ENCODE measurements at places on chromosomes 2 and 18.
A peak's percentile ranks its signal among the peaks of the same experiment; 100 is the strongest.

GRCh38 chr2:73174244-73174643 lies 28.1 kb upstream of the NOTO start:
- no peak for DNase-seq

DNA sequence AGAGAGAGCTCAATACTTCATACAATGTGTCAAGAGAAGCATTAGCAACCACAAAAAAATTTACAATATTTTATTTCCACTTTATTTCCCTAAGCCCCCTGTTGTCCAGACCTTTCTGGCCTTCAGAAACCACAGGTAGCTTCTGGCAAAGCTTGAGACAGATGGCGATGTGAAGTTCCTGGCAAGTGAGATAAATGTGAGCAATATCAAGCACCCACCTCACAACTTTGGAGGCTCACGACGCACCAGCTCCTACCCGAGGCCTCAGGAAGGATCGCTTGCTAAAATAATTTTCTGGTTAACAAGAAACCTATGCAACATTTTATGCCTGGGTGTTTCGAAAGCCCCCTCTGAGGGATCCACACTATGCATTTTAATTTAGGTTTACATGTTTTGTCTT lies 158.1 kb upstream of the CHAC2 start:
- peak; percentile 16 for DNase-seq

DNA sequence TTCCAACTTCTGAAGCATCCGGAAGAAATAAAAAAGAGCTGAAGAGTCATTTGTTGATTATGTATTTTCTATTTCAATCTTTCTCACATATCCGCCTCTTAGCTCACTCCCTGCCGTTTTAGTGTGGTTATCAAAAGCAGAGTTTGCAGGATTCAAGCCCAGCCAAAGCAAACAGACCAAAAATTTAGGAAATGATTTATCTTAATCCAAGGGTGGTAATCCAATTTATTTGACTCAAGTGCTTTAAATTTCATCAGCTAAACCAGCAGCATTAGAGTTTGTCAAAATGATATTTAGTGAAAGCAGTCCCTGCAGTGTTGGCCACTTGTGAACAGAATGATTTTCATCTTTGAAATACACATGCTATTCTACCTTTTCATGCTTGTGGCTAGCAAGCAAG lies 129.3 kb upstream of the CCDC68 start:
- no peak for DNase-seq

DNA sequence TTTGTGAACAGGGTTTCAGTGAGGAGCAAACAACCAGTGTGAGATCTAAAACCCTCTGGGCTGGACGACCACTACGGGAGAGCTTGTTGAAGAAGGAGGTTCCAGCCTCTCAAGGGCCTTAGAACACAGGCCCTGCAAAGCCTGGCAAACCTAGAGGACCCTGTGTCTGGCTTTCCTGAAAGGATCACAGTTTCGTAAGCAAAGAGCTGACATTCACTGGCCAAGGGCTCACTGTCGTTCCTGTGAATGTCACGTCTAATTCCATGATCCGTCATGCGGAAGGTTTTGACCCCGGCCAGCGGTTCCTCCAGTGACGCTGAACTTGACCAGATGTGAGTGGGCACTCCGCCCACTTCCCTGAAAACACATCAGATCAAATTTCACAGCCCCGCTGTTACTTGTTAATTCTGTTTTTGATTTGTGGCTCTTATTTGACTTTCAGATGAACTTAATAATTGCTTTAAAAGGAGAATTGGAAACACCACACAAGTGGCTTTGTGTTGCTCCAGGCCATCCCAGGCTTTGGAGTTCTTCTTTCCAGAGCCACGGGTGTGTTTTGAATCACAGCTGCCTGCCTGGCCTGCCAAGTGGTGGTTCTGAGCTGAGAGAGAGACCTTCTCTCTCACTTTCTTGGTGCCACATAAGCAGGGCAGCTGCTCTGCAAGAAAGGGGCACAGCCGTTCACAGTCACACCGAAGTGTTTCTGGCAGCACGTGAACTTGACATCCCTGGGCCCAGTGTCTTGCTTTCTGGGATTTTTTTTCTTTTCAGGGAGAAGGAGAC lies 308.4 kb downstream of the NDUFA10 start:
- no peak for DNase-seq

DNA sequence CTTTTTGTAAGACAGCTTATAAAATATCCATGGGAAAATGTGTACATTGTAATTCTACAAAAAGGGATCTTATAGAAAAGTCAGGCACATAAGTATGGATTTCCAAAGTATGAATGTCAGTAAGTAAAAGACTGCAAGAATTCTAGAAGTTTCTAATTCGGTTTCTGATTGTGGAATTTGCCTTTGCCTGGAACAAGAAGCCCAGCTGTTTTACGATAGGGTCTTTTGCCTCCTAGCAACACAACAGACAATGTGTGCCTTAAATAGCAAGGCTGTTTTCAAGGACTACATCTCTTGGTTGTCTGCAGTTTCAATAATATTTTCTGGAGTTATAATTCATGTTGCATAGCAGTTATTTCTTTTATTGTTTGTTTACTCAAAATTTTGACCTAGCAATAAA lies 312.9 kb downstream of the MTX2 start:
- DNase-seq, result no peak

- no peak for DNase-seq
Observed at GRCh38 chr18:13291299-13291698, 72.7 kb downstream of the LDLRAD4 start.

DNA sequence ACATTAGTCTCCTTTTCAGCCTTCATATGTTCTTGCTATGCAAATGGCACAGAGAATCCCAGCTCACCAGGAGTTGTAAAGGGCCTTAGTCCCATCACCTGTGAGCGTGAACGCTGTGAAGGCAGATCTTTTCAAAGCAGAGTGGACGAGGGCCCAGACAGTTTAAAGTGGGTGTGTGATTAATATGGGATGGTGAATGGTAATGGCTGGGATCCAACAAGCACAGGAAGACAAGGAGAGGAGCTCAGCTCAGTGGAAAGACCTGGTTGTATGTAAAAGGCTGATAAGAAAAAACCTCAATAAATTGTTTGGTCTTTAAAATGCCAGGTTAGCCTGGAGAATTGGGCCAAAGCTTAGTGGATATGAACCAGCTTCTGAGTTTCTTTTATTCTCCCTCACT lies 326.2 kb downstream of the NYAP2 start:
- no peak for DNase-seq

DNA sequence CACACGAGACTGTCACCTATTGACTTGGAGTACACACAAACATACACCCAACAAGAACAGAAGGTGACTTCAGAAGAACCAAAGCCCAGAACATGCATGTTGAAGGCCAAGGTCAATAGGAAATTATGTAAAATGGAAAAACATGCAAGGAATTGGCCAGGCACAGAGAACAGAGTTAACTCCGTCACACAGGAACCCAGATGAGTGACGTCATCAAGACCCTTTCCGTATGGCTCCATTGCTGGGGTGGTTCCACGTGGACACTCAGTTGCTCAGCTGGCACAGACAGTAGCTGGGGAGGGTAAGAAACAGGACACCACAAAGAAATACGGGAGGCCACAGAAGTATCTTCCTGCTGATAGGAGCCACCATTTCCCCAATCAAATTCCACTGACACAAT lies 18.4 kb downstream of the SOX11 start:
- DNase-seq, result no peak

DNA sequence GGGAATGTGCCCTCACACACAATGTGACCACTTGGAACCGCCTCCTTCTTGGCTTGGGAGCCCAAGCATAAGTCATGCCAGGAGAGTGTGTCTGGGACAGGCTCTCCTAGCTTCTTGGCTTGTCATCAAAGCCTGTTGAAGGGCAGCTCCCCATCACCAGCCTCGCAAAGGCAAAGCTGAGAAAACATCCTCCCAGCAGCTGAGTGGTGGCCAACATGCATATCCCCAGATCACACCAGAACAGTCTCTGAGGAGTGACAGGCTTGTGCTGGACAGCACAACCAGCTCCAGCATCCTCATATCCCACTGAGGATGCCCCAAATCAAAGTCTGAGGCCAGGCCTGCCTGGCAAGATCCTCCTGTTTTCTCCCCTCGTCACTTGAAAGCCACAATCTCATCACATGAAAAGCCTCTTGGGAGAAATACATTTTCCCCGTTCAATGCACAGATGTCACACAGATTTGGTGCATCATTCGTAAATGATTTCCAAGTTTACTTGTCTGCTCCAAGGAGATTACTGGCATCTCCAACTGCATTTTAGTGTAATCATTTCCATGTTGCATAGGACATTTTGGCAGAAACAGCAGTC lies 269.3 kb downstream of the TTC32 start:
- no peak for DNase-seq
